Chondrocyte (in vitro differentiated cells): ENCODE measurements at places on chromosomes 1 and 21. TPM values are rescaled to one million over a fixed set of nuclear protein-coding genes. Genes with fewer than 3 reads are reported as not detected.

DNA sequence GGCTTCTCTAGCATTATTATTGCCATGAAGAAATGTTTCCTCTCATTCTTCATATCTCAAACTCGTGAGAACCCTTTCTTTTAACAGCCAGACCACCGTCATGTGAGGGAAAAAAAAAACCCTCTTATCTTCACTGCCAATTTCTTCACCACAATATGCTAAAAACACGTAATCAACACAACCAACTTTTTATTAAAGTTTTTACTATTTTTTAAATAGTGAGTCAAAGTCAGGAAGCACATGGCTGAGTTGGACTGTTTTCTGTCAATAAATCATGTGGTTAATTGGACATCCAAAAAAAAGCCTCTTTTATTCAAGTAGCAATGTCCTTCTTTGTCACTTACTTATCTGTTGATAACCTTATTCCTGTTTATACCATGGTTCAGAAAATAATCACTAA is 55.9 kb upstream of the SAMD13 start:
- no peak for DNase-seq

Gene GBP5
- total RNA-seq: not detected in 3 replicates

- DNase-seq: no peak
Measured at GRCh38 chr1:101632548-101633272, 364.0 kb downstream of the OLFM3 start.

DNA sequence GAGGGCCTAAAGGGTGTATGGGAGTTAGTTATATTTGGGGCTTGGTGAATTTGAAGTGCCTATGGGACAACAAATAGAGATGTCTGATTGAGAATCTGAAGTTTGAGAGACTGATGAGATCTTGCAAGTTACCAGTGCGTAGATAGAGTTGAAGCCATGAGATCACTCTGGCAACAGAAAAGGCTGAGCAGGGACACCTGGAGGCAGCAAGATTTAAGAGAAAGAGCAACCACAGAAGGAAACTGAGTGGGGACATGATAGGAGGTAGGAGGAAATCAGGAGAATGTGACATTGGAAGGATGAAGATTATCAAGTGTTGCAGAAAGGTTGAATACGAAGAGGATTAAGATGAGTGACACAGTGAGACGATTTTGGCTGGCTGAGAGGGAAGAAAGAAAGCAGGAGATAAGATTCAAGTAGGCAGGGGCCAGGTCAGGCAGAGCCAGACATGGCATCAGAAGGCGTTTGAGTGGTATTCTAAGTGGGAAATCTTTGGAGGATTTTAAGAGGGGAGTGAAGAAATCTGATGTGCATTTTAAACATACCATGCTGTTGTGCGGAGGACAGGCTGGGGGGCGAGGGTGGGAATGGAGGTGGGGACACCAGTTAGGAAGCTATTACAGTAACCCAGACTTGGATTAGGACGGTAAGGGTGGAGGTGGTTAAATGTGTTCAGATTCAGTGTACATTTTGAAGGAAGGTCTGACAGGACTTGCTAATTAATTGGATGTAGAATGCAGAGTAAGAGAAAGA is 3.0 kb upstream of the MPL start:
- DNase-seq: peak; percentile 5

GRCh38 chr1:202627841-202628565 is 82.3 kb downstream of the SYT2 start:
- peak; percentile 68 for DNase-seq

DNA sequence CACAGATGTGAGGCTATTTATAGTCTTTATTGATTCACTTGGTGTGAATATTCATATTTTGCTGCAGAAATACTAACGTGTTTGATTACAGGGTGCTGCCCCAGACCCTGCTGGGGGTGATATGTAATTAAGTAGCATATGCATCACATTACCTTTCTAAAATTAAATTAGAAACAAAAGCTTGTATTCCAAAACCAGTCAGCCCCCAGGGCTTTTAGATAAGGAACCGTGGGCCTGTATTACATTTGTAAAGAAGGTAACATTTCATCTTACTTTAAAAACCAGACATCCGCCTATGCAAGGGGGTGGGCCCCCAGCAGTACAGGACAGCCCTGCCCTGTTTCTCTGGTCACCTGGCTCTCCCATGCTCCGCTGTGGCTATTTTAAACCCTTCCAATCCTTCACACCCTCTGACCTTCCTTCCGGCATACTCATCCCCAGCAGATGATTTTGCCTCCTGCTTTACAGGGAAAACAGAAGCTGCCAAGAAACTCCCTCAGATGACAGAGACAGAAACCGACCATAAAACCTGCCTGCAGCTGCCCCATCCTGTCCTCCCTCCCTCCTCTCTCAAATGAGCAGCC is 22.0 kb upstream of the KCNC4 start:
- DNase-seq: no peak

GRCh38 chr1:190193508-190194115 is 284.1 kb downstream of the BRINP3 start:
- DNase-seq: no peak

Gene DUSP10
- total RNA-seq: 1.4 to 4.1 TPM (median 3.6 TPM) in 3 replicates

DNA sequence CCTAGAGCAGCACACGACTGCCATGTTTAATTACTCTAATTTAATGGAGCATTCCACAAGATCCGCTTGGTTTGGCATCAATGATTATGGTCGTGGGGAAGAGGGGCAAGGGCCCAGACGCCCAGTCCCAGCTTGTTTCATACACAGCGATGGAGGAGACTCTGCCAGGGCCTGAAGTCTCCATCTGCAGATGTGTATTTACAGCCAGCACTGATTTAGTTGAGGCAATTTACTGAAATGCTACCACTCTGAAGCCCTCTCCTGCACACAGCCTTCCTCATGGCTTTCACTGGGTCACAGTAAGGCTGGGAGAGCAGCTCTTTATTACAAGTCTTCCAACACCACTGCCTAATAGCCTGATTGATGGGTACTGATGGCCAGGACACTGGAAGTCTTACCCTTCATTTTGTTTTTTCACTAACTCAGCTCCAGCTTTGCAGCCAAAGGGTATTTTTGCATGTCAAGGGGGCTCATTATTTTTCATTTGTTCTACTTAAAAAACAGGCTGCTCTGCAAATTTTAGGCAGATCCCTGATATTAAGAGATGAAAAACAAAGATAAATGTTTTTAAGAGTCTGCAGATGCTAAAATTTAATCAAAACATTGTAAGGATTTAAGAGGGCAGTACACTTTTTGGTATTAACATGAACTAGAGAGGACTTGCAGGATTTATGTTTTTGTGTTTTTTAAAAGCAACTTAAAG is 236.3 kb downstream of the SIPA1L2 start:
- no peak for DNase-seq

Gene ATP1A4
- total RNA-seq: not detected in 3 replicates

GRCh38 chr1:112710586-112710985 is 3.7 kb upstream of the RHOC start:
- DNase-seq: no peak

GRCh38 chr1:154411525-154411924 is 6.4 kb downstream of the IL6R start:
- no peak for DNase-seq

Gene SPATA6
- total RNA-seq: 3.1 to 7.3 TPM (median 3.8 TPM) in 3 replicates

GRCh38 chr21:35633501-35633900 is 426.8 kb downstream of the SETD4 start:
- no peak for DNase-seq

GRCh38 chr1:90513956-90514355 is 203.1 kb downstream of the BARHL2 start:
- DNase-seq: no peak
